ENCODE measurements at places on chromosomes 6 and 20.

DNA sequence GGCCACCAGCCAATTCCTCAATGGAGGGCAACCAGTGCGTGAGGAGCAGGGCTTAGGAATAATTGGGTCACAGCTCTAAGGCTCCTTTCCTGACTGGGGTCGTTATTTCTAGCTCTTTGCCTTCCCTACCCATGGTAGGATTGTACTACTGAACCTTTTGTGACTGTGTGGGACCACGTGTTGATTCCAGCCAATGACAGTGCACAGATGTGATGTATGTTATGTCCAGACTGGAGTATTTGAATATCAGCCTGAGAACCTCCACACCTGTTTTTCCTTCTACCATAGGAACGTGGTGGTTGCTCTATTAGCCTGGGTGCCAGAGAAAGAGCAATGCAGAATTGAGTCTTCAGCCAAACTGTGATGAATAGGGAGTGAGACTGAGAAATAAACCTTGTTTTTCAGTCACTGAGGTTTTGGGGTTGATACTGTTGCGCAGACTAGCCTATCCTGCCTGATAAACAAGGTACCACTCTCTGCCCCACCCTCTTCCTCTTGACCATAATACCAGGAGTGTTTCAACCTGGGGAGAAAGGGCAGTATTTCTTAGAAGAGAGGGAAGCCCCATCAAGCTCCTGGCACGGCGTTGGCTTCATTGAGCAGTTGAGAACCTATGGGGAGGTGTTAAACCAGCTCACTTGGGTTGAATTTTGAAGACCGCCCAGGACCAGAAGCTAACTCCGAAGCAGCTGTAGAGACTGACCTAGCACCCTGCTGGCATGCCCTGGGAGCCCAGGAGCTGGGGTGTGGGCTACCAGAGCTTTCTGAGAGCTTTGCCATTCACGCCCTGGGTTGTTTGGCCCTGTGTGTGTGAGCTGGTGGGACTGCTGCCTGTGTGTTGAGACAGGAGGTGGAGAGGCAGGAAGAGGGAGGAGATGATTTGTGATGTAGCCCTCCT, 105.5 kb upstream of the BACH2 start:
- DNase-seq, result no peak

- no peak for DNase-seq
Measured at GRCh38 chr6:149160943-149161342, 156.6 kb upstream of the TAB2 start.

- DNase-seq, result no peak
Measured at GRCh38 chr20:24046888-24047287, 58.3 kb upstream of the GGTLC1 start.

- no peak for DNase-seq
Measured at GRCh38 chr20:22577515-22578220, 6.7 kb downstream of the FOXA2 start.

GRCh38 chr6:8389036-8389818, 46.1 kb downstream of the SLC35B3 start:
- no peak for DNase-seq
